ENCODE measurements at places on chromosomes 3 and 15.

- no peak for ATAC-seq
Measured at GRCh38 chr15:89728254-89728653, 22.8 kb downstream of the MESP1 start.

DNA sequence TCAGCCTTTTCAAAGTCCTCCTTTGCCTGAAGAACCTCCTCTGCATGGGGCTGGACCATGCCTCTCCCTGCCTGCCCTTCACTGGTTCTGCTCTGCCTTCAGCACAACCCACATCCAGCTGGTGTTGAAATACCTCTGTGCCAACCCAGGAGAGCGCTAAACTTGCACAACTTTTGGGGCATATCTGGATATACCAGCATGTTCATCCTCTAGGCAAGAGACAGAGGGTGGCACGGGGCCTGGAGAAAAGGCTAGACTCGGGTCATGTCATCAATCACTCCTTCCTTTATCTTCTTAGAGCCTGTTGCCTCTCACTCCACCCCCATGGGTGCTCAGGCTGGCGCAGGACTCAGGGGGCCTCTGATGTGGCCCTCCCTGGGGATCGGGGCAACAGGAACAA, 4.8 kb downstream of the SEMA4B start:
- ATAC-seq, result no peak

- ATAC-seq, result no peak
Measured at GRCh38 chr15:57496946-57497869, 94.5 kb upstream of the MYZAP start.

GRCh38 chr3:126606001-126606400, 47.3 kb upstream of the C3orf22 start:
- no peak for ATAC-seq

DNA sequence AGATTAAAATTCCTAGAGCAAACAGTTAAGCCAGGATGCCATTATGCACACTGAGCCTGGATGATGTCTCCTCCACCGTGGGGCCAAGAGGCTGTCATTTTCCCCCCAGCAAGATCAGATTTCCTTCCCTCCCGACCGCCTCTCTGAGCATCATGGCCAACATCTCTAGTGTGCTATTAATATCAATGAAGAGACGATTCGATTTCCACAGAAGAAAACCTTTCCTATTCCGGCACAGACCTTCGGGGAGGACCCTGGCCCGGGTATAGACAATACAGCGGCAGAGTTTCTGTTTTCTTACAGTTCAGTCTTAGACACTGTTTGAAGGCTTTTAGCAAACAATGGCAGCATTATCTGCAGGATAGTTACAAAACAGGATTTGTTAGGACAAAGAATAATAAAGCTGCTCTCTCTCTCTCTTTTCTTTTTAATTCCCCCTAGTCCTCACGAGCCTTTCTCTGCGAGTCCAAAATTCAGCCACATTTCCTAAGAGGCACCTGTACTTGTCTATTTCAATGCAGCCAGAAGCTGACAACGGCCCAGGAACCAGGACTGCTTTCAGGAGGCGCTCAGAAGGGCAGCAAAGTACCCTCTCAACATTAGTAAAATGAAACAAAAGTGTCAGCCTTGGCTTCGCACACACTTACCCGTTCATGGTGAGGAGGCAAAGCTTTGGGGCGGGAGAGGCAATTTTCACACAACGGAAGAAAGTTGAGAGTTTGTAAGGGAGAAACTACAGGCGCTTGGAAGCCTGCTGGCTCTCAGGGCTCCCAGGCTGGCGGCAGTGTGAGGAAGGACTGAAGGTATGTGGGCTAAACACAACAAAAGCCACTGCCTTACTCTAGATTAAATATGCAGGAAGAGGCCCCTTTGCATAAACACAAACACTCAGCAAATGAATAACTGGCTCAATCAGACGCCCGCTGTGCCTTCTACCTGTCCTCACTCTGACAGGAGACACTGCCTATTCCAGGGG, 278.0 kb downstream of the FOXP1 start:
- peak; percentile 85 for ATAC-seq

DNA sequence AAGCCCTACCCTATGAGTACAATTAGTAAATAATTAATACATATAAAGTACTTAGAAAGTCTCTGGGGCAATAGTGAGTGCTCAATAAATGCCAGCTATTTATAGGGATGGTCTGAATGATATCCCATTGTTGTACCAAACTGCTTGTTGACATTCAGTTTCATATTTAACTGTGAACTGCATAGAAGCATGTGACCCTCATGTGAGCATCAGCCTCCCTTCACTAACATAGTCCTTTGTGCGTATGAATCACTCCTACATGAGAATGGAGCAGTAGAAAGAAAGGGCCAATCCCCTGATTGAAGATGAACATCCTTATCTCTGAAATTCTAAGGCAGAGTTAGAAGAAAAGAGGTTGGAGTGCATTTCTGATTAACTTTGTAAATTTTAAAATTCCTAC, 68.7 kb upstream of the ATP10A start:
- ATAC-seq, result no peak

- no peak for ATAC-seq
Measured at GRCh38 chr3:9881441-9881840, 1.4 kb upstream of the CIDEC start.

DNA sequence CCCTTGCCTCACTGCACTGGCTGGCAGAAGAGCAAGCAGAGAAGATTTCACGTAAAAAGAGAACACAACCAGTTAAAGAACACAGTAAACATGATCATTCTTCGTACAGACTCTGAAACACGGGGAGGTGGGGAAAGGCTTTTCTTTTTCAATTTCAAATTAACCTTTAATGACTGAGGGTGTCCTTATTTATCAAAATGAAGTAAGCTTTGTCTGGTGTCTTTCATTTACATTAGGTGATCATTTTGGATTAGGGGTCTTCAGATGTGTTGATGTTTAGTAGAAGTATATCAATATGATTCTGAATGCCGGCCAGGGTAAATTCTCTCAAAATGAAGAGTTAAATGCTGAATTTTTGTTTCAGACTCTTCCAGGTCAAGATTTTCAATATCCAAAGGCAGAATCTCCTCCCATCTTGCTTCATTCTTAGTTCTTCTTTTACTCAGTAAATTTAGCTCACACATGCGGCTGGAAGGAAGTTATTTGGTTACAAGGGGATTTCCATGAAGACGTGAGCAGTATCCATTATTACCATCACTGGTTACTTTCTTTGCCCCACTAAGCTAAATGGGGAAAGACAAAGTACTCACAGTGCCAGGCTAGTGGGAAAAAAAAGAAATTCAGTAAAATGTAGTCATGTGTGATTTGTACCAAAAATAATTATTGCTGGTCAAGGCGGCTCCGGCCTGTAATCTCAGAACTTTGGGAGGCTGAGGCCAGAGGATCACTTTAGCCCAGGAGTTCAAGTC, 272.2 kb upstream of the NR2F2 start:
- no peak for ATAC-seq

GRCh38 chr15:73991726-73992593, at the start of gene STOML1:
STOML1 (minus strand) TSS chr15:73992295; CDS start chr15:73992223, 72 bp downstream.
- peak; percentile 81 for ATAC-seq

DNA sequence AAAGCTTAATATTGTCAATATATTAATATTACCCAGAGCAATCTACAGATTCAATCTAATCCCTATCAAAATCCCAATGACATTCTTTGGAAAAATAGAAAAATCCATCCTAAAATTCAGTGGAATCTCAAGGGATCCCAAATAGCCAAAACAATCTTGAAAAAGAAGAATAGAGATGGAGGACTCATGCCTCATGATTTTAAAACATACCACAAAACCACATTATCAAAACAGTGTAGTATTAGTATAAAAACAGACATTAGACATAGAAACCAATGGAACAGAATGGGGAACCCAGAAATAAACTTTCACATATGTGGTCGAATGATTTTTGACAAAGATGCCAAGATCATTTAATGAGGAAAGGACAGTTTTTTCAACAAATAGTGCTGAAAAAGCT, 14.6 kb downstream of the NEK4 start:
- no peak for ATAC-seq

DNA sequence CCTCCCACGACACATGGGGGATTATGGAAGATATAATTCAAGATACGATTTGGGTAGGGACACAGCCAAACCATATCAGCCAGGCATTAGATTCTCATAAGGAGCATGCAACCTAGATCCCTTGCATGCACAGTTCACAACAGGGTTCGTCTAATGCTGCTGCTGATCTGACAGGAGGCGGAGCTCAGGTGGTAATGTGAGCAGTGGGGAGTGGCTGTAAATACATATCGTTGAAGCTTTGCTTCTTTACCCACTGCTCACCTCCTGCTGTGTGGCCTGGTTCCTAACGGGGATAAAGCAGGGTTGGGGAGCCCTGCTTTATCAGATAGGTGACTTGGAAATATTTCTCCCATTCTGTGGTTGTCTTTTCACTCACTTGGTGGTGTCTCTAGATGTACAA, 14.8 kb downstream of the DOCK3 start:
- ATAC-seq, result no peak

GRCh38 chr15:47304656-47305055, 412.6 kb upstream of the SEMA6D start:
- no peak for ATAC-seq

- ATAC-seq, result no peak
Measured at GRCh38 chr3:135238236-135238830, 443.3 kb downstream of the EPHB1 start.

DNA sequence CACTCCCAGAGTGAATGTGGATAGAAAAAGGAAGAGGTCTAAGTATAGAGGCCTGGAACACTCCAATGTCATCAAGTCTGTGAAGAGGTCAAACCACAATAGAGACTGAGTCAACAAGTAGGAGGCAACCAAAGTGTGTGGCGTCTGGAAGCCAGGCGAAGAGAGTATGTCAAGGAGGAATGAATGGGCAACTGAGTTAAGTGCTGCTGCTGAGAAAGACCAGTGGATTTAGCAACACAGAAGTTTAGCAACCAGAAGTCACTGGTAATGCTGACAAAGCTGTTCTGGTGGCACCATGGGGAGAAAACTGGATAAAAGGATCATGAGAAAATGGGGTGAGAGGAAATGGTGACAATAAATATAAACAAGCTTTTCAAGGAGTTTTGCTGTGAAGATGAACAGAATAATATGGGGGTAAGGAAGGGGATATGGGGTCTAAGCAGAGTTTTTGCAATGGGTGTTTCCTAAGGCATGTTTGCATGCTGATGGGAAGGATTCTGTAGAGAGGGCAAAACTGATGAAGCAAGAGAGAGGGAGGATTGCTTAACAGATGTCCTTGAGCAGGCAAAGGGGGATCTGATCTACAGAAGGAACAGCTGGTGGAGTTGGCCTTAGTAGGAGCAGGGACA, 38.4 kb downstream of the PCOLCE2 start:
- ATAC-seq, result peak; percentile 85

DNA sequence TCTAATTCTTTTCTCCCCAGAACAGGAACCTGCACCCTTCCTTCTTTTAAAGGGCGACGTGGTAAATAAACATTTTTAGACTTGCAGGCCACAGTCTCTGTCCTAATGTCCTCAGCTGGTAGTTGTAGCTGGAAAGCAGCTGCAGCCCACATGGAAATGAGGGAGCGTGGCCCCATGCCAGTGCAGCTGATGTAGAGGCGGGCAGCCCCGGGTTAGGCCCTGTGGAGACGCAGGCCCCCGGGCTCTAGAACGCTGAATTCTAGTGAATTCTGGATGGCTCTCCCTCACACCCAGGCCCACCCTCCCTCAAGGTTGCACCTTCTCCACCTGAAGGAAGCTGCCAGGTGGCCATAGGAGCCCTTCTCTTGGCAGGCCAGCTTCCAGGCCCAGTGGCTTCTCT, 52.3 kb downstream of the PGPEP1L start:
- ATAC-seq, result no peak

DNA sequence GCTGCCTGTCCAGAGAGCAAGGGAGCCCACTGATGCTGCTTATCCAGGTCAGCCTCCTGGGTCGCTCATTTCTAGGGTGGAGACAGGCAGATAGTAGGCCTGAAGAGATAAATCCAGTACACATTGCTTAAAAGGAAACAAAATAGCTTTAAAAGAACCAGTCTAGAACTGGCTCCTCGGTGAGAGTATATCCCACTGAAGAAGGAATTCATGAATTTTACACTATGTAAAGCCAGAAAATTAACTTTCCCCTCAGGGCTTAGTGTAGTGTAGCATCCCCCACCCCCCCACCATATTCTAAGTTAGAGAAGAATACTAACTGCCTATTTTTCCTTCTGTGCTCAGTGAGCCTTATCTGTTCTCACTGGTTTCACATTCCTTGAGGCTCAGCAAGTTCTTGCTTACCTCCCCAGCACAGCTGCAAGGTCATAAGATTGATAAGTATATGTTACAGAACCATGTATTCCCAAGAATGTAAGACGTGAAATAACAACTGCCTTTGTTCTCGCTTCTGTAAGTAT, 30.5 kb upstream of the NOX5 start:
- ATAC-seq, result no peak

GRCh38 chr3:71446734-71447133, 136.8 kb downstream of the FOXP1 start:
- ATAC-seq, result no peak

DNA sequence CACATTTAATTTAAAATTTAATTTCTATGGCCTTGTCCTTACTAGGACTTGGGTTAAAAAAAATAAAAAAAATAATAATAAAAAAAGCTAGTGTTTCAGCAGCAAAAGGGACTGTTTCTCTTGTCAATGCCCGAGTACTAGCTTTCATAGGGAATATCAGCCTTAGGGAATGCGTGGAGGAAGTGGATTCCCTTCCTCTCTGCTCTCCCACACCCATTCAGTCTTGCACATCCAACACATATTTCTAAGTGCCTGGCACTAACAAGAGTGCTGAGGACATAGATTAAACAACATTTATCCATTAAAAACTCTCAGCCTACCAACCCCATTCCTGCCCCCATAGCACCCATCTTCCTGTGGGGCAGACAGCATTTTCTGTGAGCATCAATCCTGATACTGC, 6.2 kb downstream of the ZNF385D start:
- no peak for ATAC-seq

GRCh38 chr15:40793216-40793989, 13.5 kb upstream of the ZFYVE19 start:
- peak; percentile 92 for ATAC-seq

GRCh38 chr3:146396792-146397191, 72.6 kb downstream of the PLSCR2 start:
- no peak for ATAC-seq

DNA sequence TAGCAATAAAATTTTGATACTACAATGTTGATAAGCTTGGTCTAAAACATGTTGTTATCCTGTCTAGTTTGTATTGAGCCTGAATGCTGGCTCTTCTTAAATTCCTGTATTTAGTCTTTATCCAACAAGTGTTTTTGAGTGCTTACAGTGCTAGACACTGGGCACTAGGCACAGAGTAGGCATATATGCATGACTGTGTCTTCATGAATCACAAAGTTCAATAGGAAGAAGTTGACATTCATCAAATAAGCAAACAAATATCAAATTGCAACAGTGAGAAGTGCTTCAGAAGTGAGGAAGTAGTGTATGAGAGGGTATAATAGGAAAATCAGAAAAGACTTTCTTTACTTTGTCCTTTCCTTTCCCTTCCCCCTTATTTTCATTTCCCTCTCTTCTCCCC, 6.8 kb downstream of the CD96 start:
- ATAC-seq, result no peak

All from SK-N-SH treated with all-trans-retinoic acid at 6 μM for 48 hours (cell line).